ENCODE measurements at places on chromosomes 16 and 17.
A peak's percentile ranks its signal among the peaks of the same experiment; 100 is the strongest.

DNA sequence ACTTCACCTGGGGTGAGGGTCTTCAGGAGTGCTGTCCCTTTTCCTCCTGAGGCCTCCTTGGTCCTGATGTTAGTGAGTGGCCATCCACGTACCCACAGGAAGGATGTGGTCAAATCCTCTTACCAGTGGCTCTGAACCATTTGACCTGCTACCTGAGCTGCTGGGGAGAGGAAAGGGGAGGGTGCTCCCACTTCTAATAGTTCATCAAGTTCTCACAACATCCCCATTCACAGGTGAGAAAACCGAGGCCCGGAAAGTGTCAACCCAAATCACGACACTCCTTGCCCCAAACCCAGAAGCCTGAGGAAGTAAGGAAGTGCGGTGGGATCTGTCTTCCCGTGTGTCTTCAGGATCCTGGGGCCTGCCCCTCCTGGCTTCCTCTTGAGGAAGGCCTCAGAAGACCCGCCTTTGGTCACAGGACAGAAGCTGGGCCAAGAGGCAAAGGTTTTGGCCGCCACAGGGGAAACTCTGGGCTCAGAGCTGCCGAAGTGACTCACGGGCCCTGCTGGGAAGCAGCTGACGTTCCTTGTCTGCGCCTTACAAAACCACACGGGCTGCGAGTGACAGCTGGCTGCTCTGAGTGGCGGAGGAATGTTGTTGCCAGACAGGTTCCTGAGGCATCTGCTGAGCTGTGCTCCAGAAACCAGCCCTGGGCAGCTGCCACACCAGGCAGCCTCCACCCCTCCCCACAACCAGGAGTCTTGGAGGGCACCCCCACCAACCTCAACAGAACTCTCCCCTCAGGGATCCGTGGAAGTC is 13.9 kb upstream of the KIFC3 start:
- DNase-seq, result peak; percentile 90

DNA sequence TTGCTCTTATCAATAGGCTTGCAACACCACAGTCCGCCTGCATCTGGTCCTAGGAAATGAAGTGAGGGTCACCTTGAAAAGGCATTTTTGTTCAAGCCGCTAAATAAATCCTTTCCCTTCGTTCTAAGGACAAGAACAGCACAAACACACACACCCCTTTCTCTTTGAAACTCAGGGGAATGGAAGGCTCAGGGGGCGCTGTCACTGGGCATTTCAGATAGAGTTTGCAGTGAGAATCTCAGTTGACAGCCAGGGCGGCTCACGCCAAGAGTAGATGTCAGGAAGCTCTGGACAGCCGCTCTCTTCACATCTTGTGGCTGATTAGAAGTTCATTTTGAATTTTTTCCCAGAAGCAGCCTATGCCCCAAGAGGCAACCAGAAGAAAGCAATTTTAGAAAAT is 39.8 kb downstream of the ABAT start:
- DNase-seq, result no peak

GRCh38 chr17:16415031-16415924 is at the start of gene TRPV2:
Gene TRPV2 (plus strand): TSS chr17:16415571. CDS start chr17:16417669, 2,098 bp downstream.
- DNase-seq, result no peak

GRCh38 chr17:1473841-1474240 is 17.8 kb upstream of the CRK start:
- no peak for DNase-seq

- no peak for DNase-seq
Observed at GRCh38 chr16:88971371-88972097, 5.5 kb downstream of the CBFA2T3 start.

GRCh38 chr16:31880322-31880979 is 6.8 kb downstream of the ZNF267 start:
- peak; percentile 58 for DNase-seq

DNA sequence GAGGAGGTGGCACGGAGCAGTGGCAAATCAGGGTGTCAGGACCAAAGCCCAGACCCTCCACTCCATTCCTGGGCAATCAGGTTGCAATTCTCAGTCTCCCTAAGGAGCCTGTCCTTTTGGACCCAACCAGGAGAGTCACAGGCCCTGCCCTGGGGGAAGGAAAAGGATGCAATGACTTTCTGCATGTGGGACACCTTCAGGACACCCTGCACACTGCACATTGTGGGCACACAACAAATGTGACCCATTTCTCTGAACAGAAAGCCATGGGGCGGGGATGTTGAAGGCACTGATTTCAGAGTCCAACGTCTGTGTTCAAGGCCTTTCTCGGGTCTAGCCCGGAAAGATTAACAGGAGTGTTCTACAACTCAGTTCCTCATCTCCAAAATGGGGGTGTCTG is 286.2 kb upstream of the FOXF1 start:
- DNase-seq, result no peak

DNA sequence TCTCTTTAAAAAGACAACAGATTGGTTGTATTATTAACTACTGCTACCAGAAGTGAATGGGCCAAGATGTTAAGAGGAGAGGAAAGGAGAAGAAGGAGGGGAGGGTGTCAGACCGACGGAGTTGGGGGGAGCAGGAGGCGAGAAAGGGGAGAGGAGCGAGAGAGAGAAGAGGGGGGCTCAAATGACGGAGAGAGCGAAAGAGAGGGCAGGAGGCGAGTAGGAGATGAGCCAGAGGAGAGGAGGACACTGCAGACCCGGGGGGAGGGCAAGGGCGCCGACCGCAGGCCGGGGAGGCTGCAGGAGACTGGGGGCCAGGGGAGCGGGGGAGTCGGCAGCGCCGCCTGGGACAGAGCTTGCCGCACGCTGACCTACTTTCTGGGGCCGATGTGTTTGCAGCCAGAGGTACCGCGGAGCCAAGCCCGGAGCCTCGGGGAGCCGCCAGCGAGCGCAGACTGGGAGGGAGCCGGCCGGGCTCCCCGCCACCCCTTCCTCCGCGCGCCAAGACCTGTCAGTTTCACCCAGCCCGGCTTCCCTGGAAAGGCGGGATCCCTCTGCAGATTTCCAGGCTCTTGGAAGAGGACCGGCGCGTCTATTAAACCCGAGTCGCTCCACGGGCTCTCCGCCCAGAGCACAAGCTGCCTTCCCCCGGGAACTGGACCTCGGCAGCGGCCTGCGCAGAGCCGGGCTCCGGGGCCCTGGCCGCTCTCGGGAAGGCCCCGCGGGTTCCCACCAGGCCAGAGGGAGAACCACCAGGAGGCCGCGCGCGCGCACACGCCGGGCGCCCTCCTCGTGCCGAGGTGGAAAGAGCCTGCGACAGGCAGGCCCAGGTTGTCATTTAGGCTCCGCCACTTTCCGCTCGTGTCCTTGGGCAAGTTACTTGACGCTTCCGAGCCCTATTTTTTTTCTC is 74.6 kb downstream of the CMC2 start:
- peak; percentile 25 for DNase-seq

DNA sequence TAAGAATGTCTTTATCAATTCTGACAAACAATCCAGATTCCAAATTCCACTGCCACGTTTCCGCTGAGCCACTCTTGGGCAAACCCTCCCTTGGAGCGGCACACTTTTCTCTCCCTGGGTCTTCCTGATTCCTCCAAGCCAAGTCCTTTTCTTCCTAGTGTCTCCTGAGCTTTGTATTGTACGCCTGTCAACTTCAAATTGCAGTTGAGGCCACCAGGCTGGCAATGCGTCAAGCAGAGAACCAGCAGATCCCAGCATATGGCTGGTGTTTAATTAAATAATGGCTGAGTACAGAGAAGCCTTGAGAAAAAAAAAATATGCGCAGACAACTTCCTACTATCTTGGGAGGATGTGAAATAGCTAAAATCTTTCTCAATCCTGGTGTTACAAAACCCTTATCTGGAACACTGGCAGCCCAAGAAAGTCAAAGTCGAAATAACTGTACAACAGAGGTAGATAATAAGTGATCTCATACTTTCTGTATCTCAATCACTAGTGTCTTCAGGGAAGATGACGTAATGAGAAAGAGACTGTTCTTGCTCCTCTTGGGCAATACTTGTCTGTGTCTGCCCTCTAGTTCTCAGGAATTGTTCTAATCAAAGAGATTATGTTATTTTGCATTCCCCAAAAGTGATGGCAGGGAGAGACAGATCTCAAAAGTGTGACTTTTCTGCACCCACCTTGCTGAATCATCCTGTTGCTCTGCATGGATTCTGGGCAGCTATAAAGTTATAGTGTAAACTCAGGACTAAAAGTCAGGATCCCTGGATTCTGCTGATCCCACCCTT is 15.0 kb downstream of the SMIM36 start:
- no peak for DNase-seq

Data from PC-9 (cell line).